ENCODE measurements at places on chromosomes 7 and 10. TPM values are rescaled to one million over a fixed set of nuclear protein-coding genes. Genes with fewer than 3 reads are reported as not detected.

Gene LANCL2
- 19.6 TPM for polyA plus RNA-seq

DNA sequence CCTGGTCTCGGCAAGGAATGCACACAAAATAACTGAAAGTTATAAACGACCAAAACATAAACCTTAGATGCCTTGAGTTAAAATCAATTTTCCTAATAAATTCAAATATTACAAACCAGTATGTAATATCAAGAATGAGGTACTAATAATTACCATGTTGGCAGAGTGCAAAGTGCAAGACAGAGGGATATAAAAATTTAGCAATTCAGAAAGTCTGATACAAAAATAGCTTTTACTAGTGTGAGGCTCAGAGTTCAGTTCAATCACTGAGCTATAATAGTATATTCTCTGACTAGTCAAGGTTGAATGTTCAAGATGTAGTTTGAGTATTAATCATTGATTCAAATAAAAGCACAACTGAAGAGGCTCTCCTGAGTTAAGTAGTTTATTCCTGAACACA, 4.8 kb upstream of the AUTS2 start:
- H3K4me3 ChIP-seq, result no peak overlapping the region
- DNase-seq, result no peak
- no peaks in the 10 kb centered on the region for H3K4me1 ChIP-seq
- no peaks in the 10 kb centered on the region for H3K36me3 ChIP-seq
- H3K27ac ChIP-seq, result no peak overlapping the region

- no peaks in the 10 kb centered on the region for H3K36me3 ChIP-seq
- H3K27me3 ChIP-seq, result no peaks in the 10 kb centered on the region
- DNase-seq, result no peak
Observed at GRCh38 chr7:45407730-45408408, 166.3 kb upstream of the ADCY1 start.

DNA sequence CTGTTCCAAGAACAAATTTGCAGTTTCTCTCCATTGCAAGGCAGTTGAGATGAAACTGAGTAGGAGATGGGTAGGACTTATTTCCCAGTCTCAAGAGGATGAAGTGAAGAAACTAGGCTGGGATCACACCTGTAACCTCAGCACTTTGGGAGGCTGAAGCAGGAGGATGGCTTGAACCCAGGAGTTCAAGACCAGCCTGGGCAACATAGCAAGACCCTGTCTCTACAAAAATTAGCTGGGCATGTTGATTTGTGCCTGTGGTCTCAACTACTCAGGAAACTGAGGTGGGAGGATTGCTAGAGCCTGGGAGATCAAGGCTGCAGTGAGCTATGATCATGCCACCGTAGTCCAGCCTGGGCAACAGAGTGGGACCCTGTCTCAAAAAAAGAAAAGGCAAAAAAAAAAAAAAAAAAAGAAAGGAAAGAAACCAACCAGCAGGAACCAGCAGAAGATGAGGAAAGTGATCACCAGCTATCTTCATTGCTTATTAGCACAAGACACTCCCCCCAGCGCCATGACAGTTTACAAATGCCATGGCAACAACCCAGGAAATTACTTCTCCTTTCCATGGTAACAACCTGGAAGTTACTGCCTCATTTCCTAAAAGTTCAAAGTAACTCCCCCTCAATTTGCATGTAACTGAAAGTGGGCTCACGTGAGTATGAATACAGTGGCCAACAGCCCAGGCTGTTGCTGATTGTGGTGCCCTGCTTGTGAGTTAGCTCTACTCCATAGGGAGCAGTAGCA, 18.3 kb upstream of the ST8SIA6 start:
- H3K27me3 ChIP-seq, result no peaks in the 10 kb centered on the region
- H3K27ac ChIP-seq, result no peak overlapping the region
- H3K4me1 ChIP-seq, result no peaks in the 10 kb centered on the region
- no peaks in the 10 kb centered on the region for H3K36me3 ChIP-seq
- H3K4me3 ChIP-seq, result no peak overlapping the region
- DNase-seq, result no peak

GRCh38 chr10:58106211-58107035, 161.3 kb downstream of the IPMK start:
- no peak overlapping the region for H3K27ac ChIP-seq
- no peaks in the 10 kb centered on the region for H3K27me3 ChIP-seq
- no peak overlapping the region for H3K4me3 ChIP-seq
- H3K4me1 ChIP-seq, result no peaks in the 10 kb centered on the region
- no peak for DNase-seq

DNA sequence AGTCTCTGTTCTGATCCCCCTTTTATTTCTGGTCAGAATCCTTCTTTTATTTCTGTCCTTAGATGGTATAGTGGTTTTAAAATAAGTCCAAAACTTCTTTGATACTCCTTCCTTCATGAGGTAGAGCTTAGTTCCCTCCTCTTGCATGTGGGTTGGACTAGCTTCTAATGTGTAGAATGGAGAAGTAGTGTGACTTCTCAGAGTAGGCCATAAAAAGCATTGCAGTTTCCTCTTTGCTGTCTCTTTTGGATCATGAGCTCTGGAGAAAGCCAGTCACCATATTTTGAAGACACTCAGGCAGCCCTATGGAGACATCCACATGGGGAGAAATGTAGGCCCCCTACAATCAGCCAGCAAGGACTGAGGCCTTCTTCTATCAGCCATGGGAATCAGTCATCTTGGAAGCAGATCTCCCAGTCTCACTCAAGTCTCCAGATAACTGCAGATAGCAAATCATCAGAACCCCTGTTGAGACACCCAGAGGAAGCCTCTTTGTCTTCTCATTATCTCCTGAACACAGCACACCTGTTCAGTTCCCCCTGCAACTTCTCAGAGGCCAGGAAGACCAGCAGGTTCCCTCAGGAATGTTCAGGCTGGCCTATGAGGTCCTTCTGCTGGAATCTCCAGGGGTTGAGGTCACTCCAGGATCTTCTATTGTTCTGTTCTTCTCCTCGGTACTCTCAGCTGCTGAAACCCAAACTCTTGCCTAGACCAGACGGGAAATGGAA, 511.9 kb upstream of the ZMIZ1 start:
- no peak overlapping the region for H3K4me3 ChIP-seq
- H3K36me3 ChIP-seq, result no peaks in the 10 kb centered on the region
- H3K27ac ChIP-seq, result no peak overlapping the region
- no peaks in the 10 kb centered on the region for H3K27me3 ChIP-seq
- no peak for DNase-seq
